ENCODE measurements at places on chromosomes 1 and 21.
A peak's percentile ranks its signal among the peaks of the same experiment; 100 is the strongest.

GRCh38 chr1:40241362-40241761 is 6.4 kb upstream of the TMCO2 start:
- H3K36me3 ChIP-seq = peaks cover 44% of the 10 kb centered on the region
- DNase-seq = no peak
- H3K4me3 ChIP-seq = peak overlapping the region; percentile 23
- no peaks in the 10 kb centered on the region for H3K27me3 ChIP-seq

- H3K27ac ChIP-seq = peak overlapping the region; percentile 38
- H3K27me3 ChIP-seq = peaks cover 51% of the 10 kb centered on the region
- no peak for DNase-seq
- no peaks in the 10 kb centered on the region for H3K36me3 ChIP-seq
- peaks cover 5% of the 10 kb centered on the region for H3K4me1 ChIP-seq
Observed at GRCh38 chr1:10795276-10796021, 997 bp downstream of the CASZ1 start.

GRCh38 chr1:211738691-211739301 is 63.4 kb upstream of the NEK2 start:
- H3K27me3 ChIP-seq = peaks cover 3% of the 10 kb centered on the region
- DNase-seq = no peak
- H3K4me1 ChIP-seq = peaks cover 30% of the 10 kb centered on the region
- no peak overlapping the region for H3K4me3 ChIP-seq

- H3K4me3 ChIP-seq = no peak overlapping the region
- peaks cover 17% of the 10 kb centered on the region for H3K27me3 ChIP-seq
- H3K27ac ChIP-seq = no peak overlapping the region
- peaks cover 25% of the 10 kb centered on the region for H3K4me1 ChIP-seq
- no peak for DNase-seq
- H3K36me3 ChIP-seq = peaks cover 1% of the 10 kb centered on the region
Observed at GRCh38 chr1:185042737-185043136, 2.6 kb upstream of the RNF2 start.

DNA sequence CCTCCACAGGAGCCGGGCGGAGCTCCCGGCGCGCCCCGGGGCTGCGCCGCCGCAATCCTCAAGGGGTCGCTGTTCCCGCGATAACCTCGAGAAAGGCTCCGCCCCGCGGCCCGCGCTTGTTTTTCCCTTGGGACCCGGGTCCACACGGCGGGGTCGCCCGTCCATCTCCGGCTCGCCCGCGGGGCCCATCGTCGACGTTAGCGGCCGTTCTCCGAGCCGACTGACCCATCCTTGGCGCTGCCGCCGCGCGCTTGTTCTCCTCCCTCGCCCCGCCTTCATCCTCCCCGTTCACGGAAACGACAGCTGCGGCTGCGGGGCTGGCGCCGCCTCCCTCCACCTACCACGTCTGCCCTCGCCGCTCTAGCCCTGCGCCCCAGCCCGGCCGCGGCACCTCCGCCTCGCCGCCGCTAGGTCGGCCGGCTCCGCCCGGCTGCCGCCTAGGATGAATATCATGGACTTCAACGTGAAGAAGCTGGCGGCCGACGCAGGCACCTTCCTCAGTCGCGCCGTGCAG is at the start of gene SH3GLB1:
TSS of gene SH3GLB1 (plus strand) at position 119 of the 514 bp plus-strand sequence. CDS start at position 443, 324 bp downstream.
- peaks cover 15% of the 10 kb centered on the region for H3K36me3 ChIP-seq
- DNase-seq = peak; percentile 87
- H3K27me3 ChIP-seq = no peaks in the 10 kb centered on the region
- peak within 1 kb of the TSS; percentile 97 for H3K27ac ChIP-seq

DNA sequence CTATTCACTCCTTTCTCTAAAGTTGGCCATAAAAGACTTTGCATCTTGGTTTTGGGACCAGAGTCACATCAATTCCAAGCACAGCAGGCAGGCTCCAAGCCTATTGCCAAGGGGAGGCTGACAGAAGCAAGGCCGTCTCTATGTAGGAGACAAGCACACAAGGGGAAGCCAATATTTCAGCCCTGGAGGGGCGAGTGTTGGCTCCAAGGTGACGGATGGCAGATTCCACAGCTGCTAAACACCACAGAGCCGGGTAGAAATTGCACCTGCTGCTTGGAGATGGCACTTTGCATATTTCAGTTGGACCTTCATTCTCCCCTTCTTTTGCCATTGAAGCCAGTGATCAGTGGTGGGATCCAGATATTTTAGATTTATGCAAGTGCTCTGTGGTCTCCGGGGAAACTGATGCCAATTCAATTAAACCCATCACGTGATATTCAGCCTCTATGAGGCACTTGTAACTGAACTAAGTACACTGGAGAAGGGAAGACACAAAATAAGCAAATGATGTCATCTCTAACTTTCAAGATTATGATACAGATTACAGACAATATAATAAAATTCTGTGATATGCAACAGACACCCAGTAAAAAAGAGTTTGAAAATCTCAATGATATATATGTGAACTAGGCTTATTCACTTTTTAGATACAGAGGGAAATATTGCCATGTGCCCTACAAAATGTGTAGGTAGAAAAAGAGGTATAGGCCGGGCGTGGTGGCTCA is 102.8 kb upstream of the GREM2 start:
- no peaks in the 10 kb centered on the region for H3K36me3 ChIP-seq
- no peak for DNase-seq

GRCh38 chr21:36966821-36967768 is 626 bp upstream of the HLCS start:
- DNase-seq = no peak
- H3K36me3 ChIP-seq = peaks cover 13% of the 10 kb centered on the region
- H3K4me3 ChIP-seq = peak overlapping the region; percentile 78
- peaks cover 3% of the 10 kb centered on the region for H3K27me3 ChIP-seq

GRCh38 chr1:38115682-38116202 is 69.1 kb upstream of the POU3F1 start:
- H3K27ac ChIP-seq = no peak overlapping the region
- DNase-seq = no peak
- H3K36me3 ChIP-seq = no peaks in the 10 kb centered on the region
- no peaks in the 10 kb centered on the region for H3K4me1 ChIP-seq
- no peak overlapping the region for H3K4me3 ChIP-seq
- H3K27me3 ChIP-seq = no peaks in the 10 kb centered on the region

- H3K27ac ChIP-seq = no peak overlapping the region
- peaks cover 2% of the 10 kb centered on the region for H3K36me3 ChIP-seq
- peaks cover 8% of the 10 kb centered on the region for H3K27me3 ChIP-seq
- no peak for DNase-seq
- H3K4me3 ChIP-seq = no peak overlapping the region
- H3K4me1 ChIP-seq = peaks cover 25% of the 10 kb centered on the region
Observed at GRCh38 chr1:8165595-8166360, 139.7 kb upstream of the ERRFI1 start.

- H3K4me1 ChIP-seq = peaks cover 83% of the 10 kb centered on the region
- DNase-seq = no peak
- H3K27ac ChIP-seq = peak overlapping the region; percentile 77
- H3K36me3 ChIP-seq = peaks cover 5% of the 10 kb centered on the region
- H3K4me3 ChIP-seq = peak overlapping the region; percentile 4
- H3K27me3 ChIP-seq = no peaks in the 10 kb centered on the region
Observed at GRCh38 chr1:54290506-54291184, 90.7 kb downstream of the MRPL37 start.

DNA sequence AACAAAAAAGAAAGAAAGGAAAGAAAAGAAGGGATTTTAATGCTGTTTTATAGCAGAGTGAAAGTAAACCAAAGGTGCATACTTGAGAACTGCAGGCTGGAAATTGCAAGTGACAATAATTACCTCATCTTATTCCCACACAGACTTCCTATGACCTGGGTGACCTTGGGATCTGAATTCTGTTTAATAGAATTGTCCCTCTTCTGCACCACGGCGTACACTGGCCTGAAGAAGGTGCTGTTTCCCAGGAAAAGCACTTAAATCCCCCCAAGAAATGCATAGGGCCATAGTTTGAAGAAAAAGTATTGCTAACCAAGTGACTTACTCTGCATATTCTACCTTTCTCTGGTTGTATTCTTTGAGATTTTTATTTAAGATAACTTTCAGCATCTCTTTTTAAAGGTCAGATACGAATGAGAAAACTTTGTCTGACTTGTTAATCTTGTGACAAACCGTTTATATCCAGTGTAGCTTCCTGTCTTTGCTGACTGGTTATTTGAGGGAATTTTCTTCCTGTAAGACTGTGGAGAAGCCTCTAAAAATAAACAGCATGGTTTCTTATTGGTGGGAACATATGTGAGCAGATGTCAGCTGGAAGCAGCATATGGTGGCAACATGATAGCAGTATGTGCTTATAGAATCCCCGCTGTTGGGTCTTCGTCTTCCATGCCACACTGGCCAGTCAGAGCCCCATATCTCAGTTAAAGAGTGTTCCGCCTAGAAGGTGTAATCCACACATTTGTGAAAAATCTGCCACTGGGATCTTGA is 16.3 kb downstream of the TGFB2 start:
- H3K4me3 ChIP-seq = no peak overlapping the region
- H3K36me3 ChIP-seq = no peaks in the 10 kb centered on the region
- peaks cover 6% of the 10 kb centered on the region for H3K27me3 ChIP-seq
